Thoracic aorta (tissue), 2 donors: ENCODE measurements at places on chromosomes 12 and 14.

GRCh38 chr14:95300697-95301526 is 18.8 kb downstream of the CLMN start:
- H3K27me3 ChIP-seq, result no peaks in the 10 kb centered on the region
- H3K27ac ChIP-seq, result no peak overlapping the region
- H3K4me3 ChIP-seq, result no peak overlapping the region
- H3K4me1 ChIP-seq, result no peaks in the 10 kb centered on the region

DNA sequence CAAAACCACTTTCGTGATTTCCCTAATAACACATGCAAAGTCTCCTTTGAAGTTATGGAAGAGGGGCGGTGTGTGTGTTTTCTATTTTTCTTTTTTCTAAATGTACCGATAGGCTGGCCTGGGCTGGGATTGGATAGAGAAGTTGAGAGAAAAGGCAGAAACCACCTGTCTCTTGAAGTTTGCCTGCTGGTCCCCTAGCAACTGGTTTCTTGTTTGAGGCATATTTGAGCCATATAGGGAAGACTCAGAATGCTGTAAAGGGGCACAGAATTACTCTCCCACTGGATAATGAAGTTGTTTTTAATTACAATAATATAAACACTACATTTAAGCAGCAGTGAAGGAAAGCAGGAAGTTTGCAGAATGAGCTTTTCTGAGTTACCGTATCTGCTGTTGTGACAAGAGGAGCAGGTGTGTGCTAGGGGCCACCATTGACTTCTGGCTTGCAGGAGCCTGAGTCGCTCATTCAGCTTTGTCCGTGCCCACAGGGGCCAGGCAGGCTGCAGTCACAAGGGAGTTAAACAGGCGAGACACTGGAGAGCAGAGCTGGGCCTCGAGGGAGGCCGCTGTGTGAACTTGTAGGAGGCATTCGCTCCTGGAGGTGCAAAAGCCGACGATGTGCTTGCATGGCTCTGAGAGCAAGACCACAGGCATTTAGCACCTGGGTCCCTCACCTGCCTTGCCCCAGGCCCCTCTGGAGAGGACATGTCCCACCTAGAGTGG is 173.8 kb upstream of the RGS6 start:
- H3K27ac ChIP-seq, result no peak overlapping the region
- H3K27me3 ChIP-seq, result no peaks in the 10 kb centered on the region
- DNase-seq, result no peak
- H3K4me3 ChIP-seq, result no peak overlapping the region

DNA sequence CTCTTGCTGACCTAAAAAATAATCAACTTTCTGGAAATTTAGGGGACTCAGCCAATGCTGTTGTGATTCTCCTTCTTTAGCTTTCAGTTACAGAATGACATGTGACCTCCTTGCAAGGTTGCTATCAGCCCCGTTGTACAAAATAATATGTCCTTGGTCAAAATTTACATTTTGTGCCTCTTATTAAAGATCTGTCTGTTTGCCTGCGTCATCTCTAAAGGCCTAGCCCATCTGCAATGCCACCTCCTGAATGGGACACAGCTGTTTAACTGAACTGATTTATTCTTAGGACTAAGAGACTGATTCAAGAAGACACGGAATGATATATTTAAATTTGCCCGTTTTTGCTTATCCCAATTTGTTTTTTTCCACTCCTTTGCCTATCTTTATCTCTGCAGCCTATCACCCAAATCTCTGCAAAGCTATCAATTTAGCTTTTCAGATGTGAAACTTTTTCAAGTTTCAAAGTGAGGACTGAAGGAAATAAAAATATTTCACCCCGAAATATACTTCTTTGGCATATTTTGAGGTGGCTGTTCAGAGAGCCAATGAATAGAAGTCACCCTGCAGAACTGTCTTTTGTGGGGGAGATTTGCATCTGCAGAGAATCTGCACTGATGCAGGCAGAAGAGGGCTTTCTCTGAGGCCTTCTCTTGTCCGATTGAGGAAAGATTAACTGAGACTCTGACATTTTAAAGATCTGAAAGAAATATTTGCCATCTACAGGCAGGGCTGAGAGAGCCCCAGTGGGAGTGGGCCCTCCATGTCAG is 126.0 kb downstream of the VEZT start:
- no peak overlapping the region for H3K4me3 ChIP-seq
- no peaks in the 10 kb centered on the region for H3K36me3 ChIP-seq
- H3K4me1 ChIP-seq, result no peaks in the 10 kb centered on the region
- H3K27ac ChIP-seq, result no peak overlapping the region

DNA sequence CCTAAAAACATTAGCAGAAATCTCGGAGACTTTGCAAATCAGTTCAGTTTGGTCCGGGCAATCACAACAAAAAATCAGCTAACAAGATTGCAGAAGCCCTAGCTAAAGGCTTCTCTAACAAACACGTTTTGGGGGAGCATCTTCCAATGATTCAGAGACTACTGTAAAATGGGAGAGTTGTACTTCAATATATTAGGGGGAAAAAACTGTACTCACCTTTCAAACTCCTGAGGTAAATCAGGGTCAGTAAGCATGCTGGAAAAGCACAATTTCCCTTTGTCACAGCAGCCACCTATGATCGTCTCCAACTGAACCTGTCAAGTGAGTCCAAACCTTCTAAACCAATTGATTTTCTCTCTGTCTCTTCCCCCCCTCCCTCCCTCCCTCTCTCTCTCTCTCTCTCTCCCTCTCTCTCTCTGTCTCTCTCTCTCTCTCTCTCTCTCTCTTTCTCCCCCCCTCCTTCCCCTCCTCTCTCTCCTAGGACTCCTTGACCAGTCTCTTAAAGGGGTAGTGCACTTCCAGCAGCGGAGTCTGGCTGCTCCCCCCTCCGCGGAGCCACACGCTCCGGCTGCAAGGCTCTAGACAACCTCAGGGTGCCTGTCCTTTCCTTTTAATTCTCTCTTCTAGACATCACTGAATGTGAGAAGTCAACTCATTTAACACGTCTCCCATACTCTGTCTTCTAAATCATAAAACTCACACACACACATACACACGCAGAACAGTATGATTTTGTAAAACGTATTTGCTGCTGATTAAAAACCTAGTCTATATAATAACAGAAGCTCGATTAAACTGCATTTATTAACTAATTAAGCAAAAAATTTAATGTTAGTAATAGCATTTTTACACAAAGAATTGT is at the start of gene SOX5:
Gene SOX5 (minus strand): TSS at position 323 of the 862 bp plus-strand sequence. CDS start 69 bp downstream, at position 254.
- H3K4me3 ChIP-seq, result peak within 1 kb of the TSS; percentile 74
- DNase-seq, result no peak
- peak within 1 kb of the TSS; percentile 34 for H3K27ac ChIP-seq
- no peaks in the 10 kb centered on the region for H3K27me3 ChIP-seq

DNA sequence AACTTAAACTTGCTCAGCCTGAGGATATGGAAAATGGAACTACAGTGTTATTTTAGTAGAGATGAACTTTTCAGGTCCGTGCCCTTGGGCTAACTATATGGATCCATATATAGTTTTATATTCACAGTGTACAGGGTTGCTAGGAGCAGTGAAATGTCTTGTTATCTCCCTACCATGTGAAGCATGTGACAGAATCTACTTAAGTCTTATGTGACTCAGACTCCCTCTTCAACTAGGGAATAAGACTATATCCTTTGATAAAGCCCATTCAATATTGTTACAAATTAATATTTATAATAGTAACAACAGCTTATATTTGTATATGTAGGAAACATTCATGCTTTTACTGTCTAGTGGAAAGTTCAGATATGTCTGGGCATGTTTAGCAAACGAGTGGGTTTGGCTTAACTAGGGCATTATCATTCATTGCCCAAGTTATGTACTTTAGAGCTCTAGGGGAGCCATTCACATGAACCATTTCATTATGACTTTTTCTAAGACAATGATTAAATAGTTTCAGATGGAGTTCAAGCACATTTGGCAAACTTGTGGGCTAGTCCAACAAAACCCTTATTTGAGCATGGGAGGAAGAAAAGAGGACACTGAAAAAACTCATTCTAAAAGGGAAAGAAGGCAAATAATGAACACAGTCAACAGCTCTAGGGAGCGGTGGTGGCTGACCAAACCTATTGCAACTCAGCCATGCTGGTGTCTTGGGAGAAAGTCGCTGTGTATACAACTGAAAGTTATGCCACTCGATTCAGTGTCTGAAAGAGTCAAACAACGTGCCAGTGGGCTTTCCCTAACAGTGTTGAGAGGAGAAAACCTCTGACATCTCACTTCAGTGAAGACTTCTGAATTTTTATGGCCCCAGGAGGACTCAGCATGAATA is 305.9 kb upstream of the G2E3 start:
- H3K36me3 ChIP-seq, result no peaks in the 10 kb centered on the region
- H3K4me1 ChIP-seq, result peaks cover 8% of the 10 kb centered on the region
- no peak overlapping the region for H3K27ac ChIP-seq
- H3K4me3 ChIP-seq, result no peak overlapping the region

DNA sequence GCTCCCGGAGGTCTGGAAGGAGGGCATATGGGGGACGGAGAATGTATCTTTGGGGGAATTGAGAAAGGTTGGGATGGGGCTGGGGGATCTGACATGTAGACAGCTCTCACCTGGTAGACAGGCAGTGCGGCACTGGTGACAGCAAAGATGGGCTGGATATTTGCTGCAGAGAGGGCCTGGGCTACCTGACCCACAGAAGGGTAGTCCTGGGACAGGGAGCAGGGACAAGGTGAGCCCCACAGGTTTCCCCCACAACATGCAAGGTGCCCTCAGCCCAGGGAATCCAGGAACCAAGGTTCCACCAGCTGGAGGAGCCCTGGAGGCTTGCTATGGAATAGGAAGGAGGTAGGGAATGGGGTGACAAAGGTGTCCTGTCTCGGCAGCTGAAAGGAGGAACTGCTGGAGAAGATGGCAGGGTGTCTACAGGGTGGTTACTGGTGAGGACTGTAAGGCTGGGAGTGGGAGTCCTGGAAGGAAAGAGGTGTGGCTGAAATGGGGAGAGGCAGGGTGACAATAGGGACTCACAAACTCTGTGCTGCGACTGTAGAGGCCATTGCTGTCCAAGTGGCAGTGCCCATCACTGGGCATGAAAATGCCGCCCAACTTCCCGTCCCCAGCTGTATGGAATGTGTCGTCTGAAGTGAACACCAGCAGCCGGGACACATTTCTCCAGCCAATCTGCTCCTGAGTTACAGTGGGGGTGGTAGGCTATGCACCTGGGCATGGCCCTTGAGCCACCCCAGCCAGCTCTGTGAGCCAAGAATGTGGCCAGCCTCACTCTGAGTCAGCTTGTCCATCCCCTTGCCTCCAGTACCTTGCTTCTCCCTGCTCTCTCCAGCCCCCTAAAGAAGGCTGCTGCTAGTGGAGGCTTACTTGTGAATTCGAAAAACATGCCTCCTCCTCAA is 11.3 kb downstream of the ITGB7 start:
- H3K27ac ChIP-seq, result no peak overlapping the region
- no peak for DNase-seq
- no peaks in the 10 kb centered on the region for H3K27me3 ChIP-seq
- no peaks in the 10 kb centered on the region for H3K36me3 ChIP-seq
- H3K4me3 ChIP-seq, result no peak overlapping the region

DNA sequence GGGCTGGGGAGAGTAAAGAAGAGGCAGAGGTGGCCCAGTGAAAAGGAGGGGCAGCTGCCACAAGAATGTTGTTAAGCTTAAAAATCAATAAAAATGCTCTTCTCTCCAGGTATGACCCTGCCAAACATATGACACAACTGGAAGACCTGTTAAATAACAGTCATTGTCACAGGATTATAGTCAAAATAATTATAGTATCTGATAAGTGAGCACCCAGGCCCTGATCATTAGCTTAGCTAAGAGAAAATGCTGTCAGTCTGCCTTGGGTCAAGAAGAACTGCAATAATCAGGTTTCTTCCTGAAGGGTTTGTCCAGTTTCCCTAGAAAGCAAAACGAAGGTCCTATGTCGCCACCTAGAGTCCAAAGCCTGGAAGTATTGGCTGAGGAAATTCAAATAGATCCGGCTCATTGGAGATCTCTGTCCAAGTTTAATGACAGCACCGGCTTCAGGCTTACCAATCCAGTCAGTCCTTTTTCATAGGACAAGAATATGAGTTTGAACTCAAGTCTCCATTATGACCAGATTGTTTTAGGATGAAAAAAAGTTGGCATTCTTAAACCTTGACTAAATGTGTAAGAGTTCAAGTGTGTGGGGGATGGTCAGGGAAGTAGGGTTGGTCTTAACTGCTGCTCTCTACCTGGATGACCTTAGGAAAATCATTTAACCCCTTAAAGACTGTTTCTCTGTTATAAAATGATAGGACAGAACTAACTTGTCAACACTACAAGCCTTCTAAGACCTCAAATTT is 22.5 kb upstream of the NKX2-8 start:
- no peaks in the 10 kb centered on the region for H3K27me3 ChIP-seq
- no peaks in the 10 kb centered on the region for H3K4me1 ChIP-seq

DNA sequence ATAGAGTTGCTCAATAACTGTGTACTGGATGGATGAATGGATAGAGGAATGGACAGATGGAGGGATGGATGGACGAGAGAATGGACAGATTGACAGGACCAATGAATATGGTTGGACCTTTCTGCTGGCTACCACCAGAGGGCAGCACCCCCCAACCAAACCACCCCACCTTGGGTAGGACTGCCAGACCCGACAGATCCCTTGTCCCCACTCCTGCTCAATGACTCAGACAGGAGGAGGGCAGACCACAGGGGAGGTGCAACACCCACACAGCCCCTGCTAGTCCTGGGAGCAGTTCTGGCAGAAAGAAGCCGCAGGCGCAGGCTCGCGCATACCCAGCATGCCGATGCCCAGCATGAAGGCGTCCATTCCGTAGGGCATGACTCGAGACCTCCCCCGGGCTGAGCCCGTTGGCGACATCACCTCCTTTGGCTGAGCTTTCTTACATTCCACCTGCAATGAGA is 12.4 kb downstream of the MSI1 start:
- H3K27ac ChIP-seq, result no peak overlapping the region
- no peak overlapping the region for H3K4me3 ChIP-seq
- no peaks in the 10 kb centered on the region for H3K4me1 ChIP-seq
- H3K27me3 ChIP-seq, result peaks cover 4% of the 10 kb centered on the region

DNA sequence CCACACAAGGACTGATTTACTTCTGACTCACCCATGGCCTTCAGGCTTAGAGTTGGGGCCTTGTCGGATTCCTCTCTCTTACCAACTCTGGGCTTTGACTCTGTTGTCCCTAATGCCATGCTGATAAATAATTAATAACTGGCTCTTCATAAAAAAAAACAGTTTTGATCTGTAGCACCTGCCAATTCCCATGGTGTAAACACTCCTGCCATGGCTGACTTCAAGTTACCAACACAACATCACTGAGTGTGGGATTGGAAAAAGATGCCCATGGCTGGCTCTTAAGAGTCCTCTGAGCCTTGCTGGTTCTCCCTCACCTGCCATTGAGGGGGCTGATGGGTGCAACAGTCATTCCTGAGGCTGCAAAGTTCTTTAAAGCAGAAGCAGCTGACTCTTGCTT is 104.8 kb downstream of the KIF26A start:
- no peak for DNase-seq
- H3K4me3 ChIP-seq, result no peak overlapping the region
- no peak overlapping the region for H3K27ac ChIP-seq
- H3K36me3 ChIP-seq, result no peaks in the 10 kb centered on the region
- no peaks in the 10 kb centered on the region for H3K27me3 ChIP-seq

GRCh38 chr12:8906266-8907180 is 7.8 kb upstream of the PHC1 start:
- H3K27ac ChIP-seq, result no peak overlapping the region
- H3K27me3 ChIP-seq, result no peaks in the 10 kb centered on the region
- peaks cover 20% of the 10 kb centered on the region for H3K4me1 ChIP-seq
- no peaks in the 10 kb centered on the region for H3K36me3 ChIP-seq
- no peak for DNase-seq

GRCh38 chr12:104532636-104533035 is 75.9 kb downstream of the CHST11 start:
- H3K27me3 ChIP-seq, result no peaks in the 10 kb centered on the region
- no peak overlapping the region for H3K27ac ChIP-seq
- no peak overlapping the region for H3K4me3 ChIP-seq
- H3K4me1 ChIP-seq, result no peaks in the 10 kb centered on the region
- no peak for DNase-seq

GRCh38 chr12:53219956-53220693 is 11.9 kb downstream of the RARG start:
- peak overlapping the region; percentile 97 for H3K27ac ChIP-seq
- H3K36me3 ChIP-seq, result peaks cover under 1% of the 10 kb centered on the region
- peaks cover 63% of the 10 kb centered on the region for H3K4me1 ChIP-seq
- no peak for DNase-seq
